ENCODE measurements at places on chromosomes 13 and 19.

DNA sequence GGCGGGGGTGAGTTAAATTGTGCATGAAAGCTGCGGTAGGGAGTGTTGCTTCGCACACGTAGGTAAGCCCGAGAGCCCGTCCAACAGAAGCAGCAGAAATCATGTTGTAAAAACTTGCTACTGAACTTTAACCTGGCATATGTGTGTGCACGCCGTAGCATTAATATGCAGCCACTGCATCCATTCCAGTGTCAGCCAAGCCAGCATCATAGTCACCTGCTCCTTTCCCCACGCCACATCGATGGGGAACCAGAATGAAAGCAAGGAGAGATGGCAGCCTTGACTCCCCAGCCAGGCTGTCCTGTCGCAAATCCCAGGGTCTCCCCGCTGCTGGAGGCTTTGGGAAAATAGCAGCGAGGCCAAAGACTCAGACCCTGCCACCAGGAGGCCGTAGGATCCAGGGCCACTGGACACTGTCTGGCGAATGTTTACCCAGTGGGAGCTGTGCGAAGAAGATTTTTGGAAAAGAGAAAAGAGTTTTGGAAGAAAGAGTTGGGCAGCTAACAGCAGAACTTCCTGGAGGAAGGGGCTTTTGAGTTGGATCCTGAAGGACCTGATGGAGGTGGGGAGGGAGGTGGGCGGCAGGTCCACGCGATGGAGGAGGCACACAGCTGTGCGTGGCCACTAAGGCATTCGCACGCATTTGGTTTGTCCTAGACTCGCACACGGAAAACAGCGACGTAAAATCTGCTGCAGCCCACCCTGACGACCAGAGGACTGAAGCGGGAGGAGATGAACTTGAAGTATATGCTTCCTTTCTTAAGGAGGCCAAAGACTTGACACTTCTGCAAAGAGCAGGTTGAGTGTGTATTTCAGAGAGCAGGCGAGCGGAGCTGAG is 48.7 kb upstream of the RANBP3 start:
- DNase-seq, result no peak

GRCh38 chr19:45280471-45280961 is 29.4 kb downstream of the MARK4 start:
- no peak for DNase-seq

DNA sequence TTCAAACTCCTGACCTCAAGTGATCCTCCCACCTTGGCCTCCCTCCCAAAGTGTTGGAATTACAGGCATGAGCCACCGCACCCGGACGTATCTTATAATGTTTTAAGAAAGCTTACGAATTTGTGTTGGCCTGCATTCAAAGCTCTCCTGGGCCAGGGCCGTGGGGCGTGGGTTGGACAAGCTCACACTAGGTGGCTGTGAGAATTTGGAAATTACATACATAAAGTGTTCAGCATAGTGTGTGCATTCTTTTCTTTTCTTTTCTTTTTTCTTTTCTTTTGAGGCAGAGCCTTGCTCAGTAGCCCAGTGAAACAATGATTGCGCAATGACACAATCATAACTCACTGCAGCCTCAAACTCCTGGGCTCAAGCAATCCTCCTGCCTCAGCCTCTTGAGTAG is 2.6 kb downstream of the ZSWIM4 start:
- no peak for DNase-seq

DNA sequence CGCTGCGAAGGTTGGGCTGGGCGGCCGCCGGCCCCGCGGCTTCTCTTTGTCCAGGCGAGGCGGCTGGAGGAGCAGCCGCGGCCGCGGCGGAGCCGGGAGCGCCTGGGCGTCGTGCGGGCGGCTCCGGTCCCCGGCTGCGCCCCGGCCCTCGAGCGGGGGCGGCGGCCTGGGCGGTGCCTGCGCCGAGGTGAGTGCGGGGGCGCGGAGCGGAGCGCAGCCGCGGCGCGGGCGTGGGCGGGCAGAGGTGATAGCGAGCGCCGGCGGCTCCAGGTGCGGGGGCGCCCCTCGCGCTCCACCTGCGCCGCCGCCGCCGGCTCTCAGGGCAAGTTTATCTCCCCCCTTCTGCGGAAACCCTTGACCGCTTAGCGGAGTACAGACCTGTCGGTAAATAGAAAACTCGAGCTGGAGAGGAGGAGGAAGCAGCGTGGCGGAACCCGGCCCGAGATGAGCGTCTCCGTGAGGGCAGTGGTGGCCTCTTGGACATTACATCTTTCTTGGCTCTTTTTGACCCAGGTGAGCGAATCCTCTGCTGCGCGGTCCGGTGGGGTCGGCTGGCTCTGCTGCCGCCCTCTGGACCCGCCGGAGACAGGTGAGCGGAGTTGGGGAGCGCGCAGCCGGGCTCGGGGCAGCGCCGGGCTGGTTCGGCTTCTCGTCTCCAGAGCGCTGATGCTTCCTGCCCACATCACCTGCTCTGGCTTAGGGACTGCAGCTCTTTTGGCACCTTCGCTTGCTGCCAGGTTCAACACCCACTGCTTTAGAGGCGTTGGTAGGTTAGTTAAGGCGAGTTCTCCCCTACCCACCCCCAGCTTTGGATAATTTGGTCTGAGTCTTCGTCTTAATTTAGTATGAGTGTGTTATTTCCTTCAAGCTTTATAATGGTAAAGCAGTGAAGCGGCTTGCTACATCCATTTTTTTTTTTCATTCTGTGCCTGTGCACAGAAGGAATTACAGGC is at the start of gene MTUS2:
Gene MTUS2 (plus strand): TSS at position 241 of the 953 bp plus-strand sequence.
- peak; percentile 78 for DNase-seq

DNA sequence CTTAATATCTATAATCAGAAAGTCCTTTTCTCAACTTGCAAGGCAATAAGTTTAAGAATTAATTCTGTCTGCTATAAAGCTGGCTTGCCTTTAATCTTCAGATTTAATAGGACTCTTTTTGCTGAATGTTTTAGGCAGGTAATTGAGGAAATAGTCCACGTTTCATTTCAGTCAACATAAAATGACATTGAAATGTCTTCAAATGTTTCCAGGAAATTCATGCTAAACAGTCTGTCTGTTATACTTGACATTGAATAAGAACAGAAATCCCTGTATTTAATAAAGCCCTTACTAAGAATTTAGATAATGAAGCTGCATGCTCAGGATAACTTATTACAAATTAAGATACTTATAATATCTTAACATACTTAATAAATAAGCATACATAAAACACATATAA is 84.2 kb downstream of the PCDH9 start:
- DNase-seq, result no peak

GRCh38 chr13:47671776-47672175 is 329.3 kb downstream of the SUCLA2 start:
- no peak for DNase-seq

DNA sequence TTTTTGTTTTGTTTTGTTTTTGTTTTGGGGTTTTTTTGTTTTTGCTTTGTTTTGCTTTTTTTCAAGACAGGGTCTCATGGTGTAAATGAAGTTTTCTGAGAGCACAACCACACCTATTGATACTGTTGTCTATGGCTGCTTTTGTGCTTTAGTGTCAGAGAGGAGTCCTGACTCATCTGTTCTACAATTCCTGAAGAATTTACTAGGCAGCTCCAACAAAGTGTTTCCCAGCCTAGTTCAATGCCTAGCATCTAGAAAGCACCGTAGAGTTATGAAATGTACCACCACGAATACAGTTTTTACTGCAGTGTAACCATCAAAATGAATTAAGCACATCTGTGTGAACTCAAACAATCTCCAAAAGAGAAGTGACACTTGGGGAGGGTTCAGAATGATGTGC is 21.2 kb downstream of the SAFB start:
- DNase-seq, result no peak

DNA sequence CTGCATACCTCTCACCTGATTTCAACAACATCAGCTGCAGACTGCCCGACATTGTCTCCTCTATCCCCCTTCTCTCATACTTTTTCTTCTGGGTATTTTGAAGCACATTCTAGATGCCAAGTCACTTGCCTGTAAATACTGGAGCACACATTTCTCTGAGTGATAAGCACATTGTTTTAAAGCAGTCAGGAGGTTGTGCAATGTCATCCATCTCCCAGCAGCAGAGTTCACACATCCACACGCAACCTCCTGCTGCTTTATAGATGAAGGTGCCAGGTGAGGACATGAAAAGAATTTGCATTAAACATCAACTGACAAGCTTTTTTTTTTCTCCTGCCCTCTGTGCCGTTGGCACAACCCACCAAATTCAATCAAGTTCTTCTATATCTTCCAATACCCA is 5.5 kb downstream of the UPK1A start:
- no peak for DNase-seq

- DNase-seq, result no peak
Measured at GRCh38 chr19:28915737-28916460, 297.1 kb downstream of the UQCRFS1 start.

DNA sequence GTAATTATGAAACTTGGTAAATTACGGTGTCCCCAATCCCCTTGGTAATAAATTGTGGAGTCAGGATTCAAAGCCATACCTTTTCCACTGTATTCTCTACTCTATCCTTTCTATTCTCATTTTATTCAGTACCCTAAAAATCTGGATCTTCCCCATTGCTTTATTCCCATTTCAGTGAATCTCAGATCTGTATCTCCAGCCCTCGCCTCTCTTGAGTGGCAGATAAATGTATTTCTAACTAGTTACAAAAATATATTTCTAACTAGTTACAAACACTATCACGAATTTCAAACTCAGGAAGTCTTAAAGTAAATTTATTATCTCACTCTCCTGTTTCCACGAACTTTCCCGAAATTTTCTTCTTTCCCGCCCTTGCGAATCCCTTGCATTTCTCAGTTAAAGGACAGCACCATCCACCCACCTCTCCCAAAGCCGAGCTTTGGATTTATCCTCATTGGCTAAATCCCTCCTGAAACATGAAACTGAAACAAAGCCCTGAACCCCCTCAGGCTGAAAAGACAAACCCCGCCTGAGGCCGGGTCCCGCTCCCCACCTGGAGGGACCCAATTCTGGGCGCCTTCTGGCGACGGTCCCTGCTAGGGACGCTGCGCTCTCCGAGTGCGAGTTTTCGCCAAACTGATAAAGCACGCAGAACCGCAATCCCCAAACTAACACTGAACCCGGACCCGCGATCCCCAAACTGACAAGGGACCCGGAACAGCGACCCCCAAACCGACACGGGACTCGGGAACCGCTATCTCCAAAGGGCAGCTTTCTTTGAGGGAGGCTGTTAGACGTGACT is 164.3 kb upstream of the PABPC3 start:
- peak; percentile 29 for DNase-seq

- DNase-seq, result no peak
Measured at GRCh38 chr13:82702513-82702912, 1179.8 kb downstream of the SLITRK1 start.

DNA sequence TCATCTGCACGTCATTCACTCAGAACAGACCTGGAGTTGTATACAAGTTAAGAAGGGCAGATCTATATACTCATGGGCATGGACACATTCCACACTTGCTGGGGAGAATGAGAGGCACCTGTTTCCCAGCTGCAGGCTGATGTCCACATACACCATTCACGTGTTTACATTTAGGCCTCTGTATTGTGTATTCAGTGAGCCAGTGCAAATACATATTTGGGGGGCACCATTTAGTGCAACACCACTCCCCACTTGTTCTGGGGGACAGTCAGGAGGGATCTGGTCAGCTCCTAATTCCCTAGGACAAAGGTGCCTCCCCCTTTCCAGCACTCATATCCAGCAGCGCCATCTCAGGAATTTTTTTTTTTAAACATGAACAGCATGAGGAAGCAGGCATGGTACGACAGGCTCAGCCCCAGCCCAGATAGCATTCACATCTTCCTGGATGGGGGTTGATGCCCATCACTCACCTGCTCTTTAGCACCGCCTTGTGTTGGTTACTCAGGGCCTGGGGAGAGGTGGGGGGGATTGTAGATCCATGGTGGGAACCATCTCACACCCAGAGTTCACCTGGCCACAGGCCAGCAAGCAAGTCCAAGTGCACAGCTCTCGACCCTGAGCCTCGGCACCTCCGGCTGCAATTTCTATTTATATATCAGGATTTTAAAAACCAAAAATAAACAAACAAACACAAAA is 56.9 kb upstream of the ZNF254 start:
- DNase-seq, result no peak

GRCh38 chr19:45645631-45646344 is 6.6 kb upstream of the EML2 start:
- peak; percentile 77 for DNase-seq

- DNase-seq, result no peak
Measured at GRCh38 chr19:5787409-5788182, 3.0 kb upstream of the PRR22 start.

DNA sequence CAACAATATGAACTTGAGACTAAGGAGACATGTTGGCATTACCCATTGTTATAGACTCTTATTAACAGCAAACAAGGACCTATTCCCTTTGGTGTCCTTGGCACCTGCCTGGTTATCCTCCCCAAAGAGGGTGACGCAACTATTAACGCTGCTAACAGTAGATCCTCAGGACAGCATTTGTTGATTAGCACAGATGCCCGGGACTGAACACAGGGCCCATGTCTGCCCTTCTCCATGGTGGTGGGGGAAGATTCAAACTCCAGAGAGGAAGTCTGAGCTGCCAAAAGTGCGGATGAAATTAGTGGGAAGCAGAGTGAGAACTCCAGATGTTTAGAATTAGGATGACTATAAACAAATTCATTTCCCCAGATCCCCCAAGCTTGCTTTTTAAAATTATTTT is 101.2 kb upstream of the RAP2A start:
- no peak for DNase-seq

Data from right kidney (tissue), 9 donors.